ENCODE measurements at places on chromosomes 7 and 10. TPM values are rescaled to one million over a fixed set of nuclear protein-coding genes. Genes with fewer than 3 reads are reported as not detected.
A peak's percentile ranks its signal among the peaks of the same experiment; 100 is the strongest.

- H3K4me1 ChIP-seq: no peaks in the 10 kb centered on the region
- no peak overlapping the region for H3K4me3 ChIP-seq
- no peaks in the 10 kb centered on the region for H3K27me3 ChIP-seq
- DNase-seq: no peak
- no peak overlapping the region for H3K27ac ChIP-seq
These were observed 618.8 kb downstream of the LRMDA start for GRCh38 chr10:76050291-76050625.

DNA sequence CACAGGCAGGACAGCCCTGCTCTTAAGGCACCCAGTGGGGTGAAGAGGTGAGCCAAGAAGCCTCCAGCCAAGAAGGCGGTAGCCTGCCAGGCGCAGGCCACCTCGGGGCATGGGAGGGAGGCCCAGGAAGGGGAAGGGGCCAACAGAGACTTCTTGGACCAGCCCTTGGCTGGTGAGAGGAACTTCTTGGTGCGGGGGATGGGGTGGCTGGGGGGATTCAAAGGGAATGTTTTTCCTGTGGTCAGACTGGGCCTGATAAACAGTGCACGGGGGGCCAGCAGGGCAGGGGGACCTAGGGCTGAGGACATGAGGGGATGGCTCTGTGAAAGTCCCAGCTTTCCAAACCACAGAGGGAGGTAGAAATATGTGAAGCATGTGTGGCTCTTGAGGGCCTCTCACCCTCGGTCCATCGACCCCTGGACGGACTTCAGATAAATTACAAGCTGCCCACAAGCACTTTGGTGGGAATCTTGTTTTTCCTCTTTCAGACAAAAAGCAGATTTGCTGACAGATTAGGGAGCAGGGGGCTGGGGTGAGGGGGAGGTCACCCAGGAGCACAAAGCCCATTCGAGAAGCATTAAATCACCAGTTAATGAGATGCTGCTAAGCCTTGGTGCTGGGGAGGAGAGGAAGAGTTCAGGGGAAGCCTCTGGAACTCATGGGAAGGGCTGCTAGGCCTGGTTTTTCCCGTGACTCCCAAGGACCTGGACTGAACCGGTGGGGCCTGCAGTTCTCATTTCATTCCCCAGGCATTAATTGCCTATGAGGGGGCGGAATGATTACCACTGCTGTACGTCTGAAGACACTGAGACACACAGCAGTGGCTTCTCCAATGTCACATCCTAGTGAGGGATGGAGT, 11.3 kb downstream of the CRYGN start:
- no peaks in the 10 kb centered on the region for H3K36me3 ChIP-seq
- H3K27ac ChIP-seq: peak overlapping the region; percentile 58
- no peak for DNase-seq
- peaks cover 72% of the 10 kb centered on the region for H3K4me1 ChIP-seq

GRCh38 chr10:4291990-4292389, 507.0 kb upstream of the KLF6 start:
- no peaks in the 10 kb centered on the region for H3K36me3 ChIP-seq
- H3K4me3 ChIP-seq: no peak overlapping the region
- DNase-seq: no peak
- H3K27me3 ChIP-seq: no peaks in the 10 kb centered on the region
- H3K27ac ChIP-seq: no peak overlapping the region
- no peaks in the 10 kb centered on the region for H3K4me1 ChIP-seq

DNA sequence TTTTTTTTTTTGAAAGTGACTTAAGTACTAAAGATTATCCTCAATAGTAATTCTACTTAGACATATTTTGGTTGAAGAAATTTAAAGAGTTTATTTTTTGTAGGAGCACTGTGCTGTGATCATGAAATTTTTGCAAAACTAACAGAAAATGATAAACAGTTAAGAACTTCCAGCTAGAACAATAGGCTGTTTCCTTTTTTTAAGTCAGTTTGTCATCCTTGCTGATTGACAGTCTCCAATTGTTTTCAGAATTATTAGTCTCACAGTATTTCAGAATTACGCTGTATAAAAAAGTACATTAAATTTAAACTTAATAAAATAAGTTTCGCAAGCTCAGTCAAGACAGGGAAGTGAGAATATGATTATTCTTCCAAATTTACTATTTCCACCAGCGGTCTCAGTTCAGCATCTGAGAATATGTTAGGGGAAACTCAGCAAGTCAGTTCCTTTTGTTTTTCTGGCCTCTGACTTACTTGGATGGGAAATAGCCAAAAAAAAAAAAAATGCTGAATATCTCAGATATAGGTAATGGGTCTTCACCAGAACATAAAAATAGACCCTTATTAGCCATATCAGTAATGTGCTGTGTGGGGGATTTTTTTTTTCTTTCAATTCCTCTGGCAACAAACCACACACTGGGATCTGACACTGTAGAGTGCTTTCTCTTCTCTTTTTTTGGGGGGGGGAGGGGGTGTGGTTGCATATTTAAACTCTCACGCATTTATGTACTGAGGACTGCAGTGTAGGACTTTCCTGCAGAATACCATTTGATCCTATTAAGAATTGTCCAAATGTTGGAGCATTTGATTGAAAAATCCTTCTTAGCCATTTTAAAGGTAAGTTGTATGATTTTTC, at the start of gene CD36:
Gene CD36 (plus strand): TSS at position 732 of the 855 bp plus-strand sequence. CDS start 8,099 bp downstream, outside the sequence.
- H3K36me3 ChIP-seq: no peaks in the 10 kb centered on the region
- no peaks in the 10 kb centered on the region for H3K4me1 ChIP-seq
- H3K4me3 ChIP-seq: peak within 1 kb of the TSS; percentile 19
- H3K27me3 ChIP-seq: no peaks in the 10 kb centered on the region

Gene OR2AE1
- not detected for total RNA-seq

Gene AKR1C1
- 1.6 TPM for total RNA-seq

Gene OPN4
- not detected for total RNA-seq

Gene ZNF485
- total RNA-seq: 0.75 TPM
